ENCODE measurements at places on chromosomes 7 and 10.
A peak's percentile ranks its signal among the peaks of the same experiment; 100 is the strongest.

DNA sequence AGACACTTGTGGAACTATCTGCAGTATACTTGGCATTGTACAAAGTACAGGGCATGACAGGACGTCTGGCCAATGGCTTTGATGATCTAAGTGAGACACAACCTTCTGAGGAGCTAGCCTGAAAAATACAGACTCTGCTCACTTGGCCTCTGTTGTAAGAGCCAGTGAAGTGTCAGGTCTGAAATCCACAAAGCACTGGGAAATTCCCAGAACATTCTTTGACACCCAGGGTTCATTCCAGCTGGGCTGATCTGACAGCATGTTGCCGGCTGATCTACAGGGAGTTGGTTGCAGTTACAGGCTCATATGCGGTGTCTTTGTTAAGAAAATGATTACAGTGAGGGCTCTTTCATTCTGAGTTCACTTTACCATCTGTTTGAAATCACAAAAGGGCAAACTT lies 354.6 kb downstream of the PHF14 start:
- no peak for DNase-seq

GRCh38 chr7:32694182-32694581 lies 197.4 kb downstream of the KBTBD2 start:
- no peak for DNase-seq

GRCh38 chr7:20214921-20215669 lies 2.1 kb downstream of the MACC1 start:
- no peak for DNase-seq

DNA sequence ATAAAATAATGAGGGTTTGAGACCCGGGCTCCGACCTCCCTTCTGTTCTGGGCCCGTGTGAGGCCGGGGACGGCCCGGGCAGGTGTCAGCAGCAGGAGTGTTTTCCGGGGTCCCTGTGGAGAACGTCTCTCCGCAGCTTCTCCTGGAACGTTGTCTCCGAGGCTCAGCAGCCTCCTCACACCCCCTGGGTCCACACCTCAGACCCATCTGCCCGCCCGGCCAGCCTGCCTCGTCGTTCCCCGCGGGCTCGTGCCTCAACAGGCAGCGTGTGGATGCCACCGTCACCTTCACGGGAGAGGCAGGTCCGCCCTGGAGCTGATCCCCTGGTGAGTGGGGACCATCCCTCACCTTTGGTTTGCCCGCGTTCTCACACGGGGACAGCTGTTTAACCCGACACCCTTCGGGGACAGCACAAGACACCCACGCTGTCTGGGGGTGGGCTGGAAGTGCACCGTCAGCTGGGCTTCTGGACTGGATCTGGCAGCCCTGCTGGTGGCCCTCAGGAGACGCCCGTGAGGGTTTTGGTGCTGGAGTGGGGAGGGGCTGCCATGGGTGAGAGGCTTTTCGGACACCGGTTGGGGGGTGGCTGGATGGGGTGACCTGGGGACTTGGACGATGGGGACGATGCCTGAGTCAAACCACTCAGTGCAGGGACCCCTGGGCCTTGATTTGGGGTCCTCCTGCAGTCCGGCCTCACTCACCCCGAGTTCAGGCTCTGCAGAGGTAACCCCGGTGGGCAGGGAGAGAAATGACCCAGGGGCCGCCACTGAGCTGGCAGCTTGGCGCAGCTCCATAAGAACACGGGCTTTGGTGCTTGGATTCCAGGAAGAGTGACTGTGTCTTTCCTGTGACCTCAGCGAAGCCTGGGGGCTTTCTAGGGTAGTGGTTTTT lies 131.7 kb downstream of the DNAJB6 start:
- peak; percentile 53 for DNase-seq

GRCh38 chr7:21412410-21412851 lies 15.5 kb upstream of the SP4 start:
- DNase-seq = no peak

- DNase-seq = no peak
These were observed 429.0 kb upstream of the LRGUK start for GRCh38 chr7:133698127-133698526.

DNA sequence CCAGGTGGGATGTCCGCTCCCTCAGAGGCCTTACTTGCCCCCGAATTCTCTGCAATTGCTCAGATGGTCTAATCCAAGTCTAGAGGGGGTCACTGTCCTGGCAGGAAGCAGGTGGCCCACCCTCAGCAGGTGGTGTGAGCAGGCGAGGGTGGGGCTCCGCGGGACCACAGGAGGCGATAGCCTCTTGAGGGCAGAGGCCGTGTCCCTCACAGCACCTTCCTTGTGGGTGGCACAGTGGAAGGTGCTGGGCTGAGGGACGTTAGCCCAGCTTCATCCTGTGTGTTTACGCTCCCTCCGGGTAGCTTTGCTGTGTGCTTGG lies 38.3 kb upstream of the INPP5A start:
- DNase-seq = no peak

GRCh38 chr7:31202801-31203200 lies 137.7 kb downstream of the NEUROD6 start:
- DNase-seq = no peak

- DNase-seq = no peak
These were observed 526.7 kb upstream of the NRP1 start for GRCh38 chr10:33861016-33861704.

GRCh38 chr7:128928882-128929788 lies 8.6 kb upstream of the IRF5 start:
- no peak for DNase-seq

DNA sequence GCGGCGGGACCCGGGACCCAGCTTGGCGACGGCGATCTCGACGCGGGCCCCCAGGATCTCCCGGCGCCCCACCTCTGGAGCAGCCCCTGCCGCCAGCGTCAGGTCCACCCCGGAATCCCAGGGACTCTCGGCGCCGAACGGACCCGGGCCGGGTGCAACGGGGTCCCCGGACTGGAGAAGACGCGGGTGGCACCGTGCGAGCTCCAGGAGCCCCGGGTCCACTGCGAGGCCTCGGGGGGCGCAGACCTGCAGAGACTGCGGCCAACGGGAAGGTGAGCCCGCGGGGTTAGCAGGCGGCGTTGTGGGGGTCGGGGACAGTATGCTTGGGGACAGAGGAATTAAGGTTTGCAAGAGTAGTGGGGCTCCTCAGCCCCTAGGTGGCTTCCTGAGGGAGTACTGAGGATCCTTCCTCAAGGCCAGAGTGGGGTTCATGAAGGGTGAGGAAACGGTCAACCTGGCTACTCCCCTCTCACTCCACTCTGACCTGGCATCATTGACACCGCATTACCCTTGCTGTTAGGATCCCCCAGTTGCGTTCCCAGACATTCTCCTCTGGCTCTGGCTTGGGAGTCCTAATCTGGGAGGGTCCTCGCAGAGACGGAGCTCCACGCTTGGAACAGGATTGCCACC lies 353 bp downstream of the EPHB6 start:
- no peak for DNase-seq

DNA sequence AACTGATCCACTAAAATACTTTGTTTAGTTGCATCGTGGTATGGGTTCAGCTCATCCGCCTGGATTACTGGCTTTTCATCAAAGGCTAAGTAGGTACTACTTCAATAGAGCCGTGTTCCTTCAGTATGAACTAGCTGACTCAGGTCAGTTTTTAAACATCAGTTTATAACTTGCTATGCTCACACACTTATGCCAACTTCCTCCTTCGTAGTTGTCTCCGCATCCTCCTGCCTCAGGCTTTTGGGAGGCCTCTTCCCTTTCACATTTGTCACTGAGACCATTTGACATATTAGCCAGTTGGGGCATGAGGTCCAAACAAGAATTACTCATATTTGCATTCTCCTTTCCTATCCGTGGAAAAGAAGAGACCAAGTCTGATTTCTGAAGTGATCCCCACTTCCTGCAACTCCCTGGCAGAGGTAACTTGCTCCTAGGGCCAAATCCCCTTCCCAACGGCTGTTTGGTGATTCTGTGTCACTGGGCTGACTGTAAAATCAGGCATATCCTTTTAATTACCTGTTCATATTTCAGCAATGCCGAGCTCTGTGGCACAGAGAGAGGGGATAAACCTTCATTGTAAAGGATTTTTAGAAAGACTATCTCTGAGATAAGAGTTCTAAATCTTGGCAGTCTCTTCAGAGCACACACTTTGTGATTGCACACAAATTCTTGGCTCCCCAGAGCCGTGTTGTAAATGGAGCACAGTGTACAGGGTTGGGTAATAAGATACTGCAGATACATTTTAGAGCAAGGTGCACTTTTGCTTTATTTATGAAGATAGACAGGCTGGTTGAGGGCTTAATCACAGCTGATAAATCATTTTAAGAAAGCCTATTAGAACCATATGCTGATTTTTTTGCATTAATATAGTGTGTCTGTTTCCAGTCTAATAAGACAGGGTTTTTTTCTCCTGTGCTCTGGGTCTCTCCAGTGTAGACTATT lies 108.0 kb downstream of the CREB5 start:
- DNase-seq = no peak

DNA sequence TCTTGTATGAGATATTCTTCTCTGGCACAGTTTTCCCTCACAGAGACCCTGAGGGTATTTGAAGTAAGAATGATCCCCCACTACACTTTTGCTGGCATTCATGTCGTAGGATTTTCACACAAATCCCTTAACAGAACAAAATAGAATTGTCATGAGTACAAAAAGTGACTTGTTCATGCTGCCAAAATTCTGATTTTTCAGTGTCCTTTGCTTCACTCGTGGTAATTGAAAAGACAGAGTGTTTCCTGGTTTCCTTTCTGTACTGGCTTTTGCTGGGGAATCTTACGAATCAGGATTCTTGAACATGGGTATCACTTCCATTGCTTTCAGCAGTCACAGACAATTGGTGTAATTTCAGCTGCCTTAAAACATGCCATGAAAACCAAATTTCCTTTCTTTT lies 756.3 kb downstream of the REEP3 start:
- DNase-seq = no peak

GRCh38 chr7:76329479-76329878 lies 27.0 kb downstream of the HSPB1 start:
- no peak for DNase-seq

GRCh38 chr10:3954615-3955014 lies 169.6 kb upstream of the KLF6 start:
- no peak for DNase-seq

- no peak for DNase-seq
These were observed 173.8 kb downstream of the DIP2C start for GRCh38 chr10:515674-516073.

DNA sequence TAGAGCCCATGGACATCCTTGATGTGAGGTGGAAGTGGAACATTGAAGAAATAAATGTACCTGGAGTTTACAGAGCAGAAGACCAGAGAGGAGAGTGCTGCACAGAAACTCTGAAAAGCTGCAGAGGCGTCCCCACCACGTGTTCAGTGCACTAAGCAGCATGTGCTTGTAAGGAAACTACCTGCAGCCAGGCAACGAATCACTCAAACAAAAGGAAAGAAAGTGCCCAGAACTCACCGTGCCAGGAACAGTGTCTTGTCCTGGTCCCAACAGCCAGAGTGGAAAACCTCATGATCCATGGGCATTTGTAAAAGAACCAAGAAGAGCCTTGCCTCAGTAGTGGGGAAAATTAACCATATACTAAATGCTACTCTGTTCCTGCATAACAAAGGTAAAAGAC lies 32.3 kb downstream of the SUV39H2 start:
- DNase-seq = no peak

- peak; percentile 30 for DNase-seq
These were observed 159.1 kb downstream of the GFRA1 start for GRCh38 chr10:116113721-116114501.

- DNase-seq = peak; percentile 54
These were observed 42.4 kb downstream of the CCNY start for GRCh38 chr10:35378541-35379210.

- no peak for DNase-seq
These were observed 2.2 kb downstream of the EMX2 start for GRCh38 chr10:117544711-117545140.

GRCh38 chr7:37100735-37101331 lies 347.8 kb downstream of the ELMO1 start:
- DNase-seq = no peak

- no peak for DNase-seq
These were observed 38.9 kb downstream of the GPRIN2 start for GRCh38 chr10:46517541-46517940.

DNA sequence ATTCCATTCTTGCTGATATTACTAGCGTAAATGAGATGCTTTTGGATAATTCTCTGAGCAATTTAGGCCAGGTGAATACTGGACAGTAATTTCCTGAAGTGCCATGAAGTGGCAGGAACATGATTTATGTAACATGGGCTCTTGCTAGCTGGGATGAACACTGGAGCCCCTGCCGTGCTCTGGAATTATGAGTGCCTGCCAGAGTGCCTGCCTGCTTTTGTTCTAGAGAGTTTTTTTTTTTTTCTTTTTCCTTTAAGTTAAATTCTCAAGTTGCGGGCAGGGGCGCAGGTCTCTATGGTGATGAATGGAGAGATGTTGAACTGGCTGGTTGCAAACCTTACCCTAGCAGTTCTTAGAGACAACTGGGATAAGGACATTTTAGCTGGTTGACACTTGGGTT lies 165.9 kb downstream of the AUTS2 start:
- no peak for DNase-seq

- DNase-seq = no peak
These were observed 56.3 kb upstream of the ZPBP start for GRCh38 chr7:50149369-50149768.

DNA sequence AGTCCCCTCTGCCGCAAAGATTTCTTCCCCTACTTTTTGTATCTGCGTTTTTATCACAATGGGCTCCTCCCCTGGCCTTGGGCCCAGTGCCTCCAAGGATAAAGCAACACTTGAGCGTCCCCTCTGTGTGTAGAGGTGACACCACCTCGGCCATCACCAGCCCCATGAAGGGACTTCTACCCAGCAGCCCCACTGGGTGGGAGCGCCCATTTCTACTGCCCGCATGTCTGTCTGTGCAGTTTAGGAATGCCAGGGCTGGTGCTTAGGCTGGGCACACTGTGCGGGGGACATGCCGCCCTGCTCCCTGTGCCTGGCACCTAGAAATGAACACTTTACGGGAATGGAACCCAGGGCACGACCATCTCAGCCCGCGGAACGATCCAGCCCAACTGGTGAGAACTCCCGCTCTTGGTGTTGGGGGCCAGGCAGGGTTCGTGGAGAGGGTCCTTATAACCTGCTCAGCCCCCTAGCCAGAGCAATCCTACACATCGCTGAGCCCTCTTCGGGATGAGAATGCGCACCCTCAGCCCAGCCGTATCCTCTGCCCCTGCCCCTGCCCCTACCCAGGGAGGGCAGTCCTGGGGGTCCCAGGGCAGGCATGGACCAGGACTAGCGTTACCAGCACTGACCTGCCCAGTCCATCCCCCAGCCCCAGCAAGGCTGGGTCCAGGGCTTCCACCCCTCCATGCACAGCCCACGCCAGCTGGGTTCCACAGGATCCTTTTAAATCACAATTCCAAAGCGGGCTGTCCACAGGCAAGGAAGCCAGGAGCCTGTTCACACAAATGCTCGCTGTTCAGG lies 12.8 kb downstream of the CRYGN start:
- DNase-seq = no peak

DNA sequence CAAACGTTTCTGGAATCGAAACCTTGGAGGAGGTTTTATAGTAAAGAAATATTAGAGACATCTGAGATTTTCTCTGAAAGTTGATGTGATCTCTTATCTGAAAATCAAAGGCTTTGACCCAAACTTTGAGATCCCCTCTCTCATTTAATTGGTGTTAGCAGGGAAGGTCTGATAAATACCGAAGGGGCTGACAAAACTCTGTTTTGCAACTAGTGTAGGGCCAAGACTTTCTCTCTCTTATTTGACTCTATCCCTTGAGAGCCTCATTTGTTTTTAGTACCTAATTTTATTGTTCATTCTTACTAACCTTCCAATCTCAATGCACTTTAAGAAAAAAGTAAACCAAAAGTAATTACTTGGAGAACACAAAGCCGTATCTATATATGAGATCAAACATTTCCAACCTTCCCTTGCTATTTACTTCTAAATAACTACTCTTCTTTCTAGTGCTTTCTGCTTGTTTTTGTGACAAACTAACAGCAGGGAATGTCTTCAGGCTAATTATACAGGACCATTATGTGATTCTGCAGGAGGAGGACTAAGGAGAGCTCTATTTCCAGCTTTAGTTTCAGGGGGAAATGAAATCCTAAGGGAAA lies 33.4 kb upstream of the NPVF start:
- DNase-seq = no peak

All from HTR-8/SVneo (cell line).